DMS153 (cell line): ENCODE measurements at places on chromosomes 16 and 17.
A peak's percentile ranks its signal among the peaks of the same experiment; 100 is the strongest.

GRCh38 chr17:21095735-21096134 is 31.0 kb upstream of the DHRS7B start:
- no peak for DNase-seq

GRCh38 chr17:72984145-72984925 is 108.2 kb downstream of the SLC39A11 start:
- no peak for DNase-seq

GRCh38 chr17:40090237-40091119 is 9.9 kb downstream of the NR1D1 start:
- no peak for DNase-seq

DNA sequence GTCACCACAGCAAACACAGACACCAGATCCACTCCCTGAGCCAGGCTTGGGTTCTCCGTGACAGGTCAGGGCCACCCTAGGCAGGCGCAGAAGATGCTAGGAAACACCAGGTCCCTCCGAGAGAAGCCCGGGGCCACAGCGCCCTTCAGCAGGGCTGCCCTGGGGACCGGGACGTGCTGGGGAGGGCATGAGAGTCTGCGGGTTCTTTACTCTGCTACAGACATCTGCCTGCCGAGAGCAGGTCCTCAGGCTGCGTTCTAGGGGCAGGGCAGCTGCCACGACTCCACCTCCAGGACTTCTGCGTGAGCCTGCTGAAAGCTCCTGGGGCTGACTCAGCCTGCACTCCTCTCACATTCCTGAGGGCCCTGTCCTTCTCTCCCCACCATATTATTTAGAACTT is 11.4 kb downstream of the MYLK3 start:
- no peak for DNase-seq

DNA sequence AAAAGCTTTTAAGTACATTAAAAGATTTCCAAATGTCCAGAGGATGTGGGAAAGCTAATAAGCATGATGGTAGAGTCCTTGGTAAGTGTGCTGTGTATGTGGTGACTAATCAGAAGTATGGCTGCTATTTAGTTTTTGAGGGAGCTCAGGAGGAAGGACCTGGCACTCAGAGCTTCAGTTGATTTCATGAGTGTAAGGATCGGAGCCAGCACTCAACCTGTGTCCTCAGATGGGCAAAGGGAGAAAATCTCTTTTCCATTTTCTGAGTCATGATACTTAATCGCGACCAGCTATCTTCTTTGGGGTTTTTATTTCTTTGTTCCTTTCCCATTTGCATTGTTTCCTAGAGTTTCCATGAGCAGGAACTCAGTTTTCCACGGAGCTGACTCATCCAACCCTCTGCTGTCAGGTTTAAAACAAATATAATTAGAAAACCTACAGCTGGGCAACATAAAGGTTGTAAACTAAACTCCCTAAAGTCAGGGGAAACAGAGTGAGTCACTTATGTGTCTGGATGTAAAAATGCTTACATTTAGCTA is 125.4 kb downstream of the MAP2K6 start:
- DNase-seq = peak; percentile 70

DNA sequence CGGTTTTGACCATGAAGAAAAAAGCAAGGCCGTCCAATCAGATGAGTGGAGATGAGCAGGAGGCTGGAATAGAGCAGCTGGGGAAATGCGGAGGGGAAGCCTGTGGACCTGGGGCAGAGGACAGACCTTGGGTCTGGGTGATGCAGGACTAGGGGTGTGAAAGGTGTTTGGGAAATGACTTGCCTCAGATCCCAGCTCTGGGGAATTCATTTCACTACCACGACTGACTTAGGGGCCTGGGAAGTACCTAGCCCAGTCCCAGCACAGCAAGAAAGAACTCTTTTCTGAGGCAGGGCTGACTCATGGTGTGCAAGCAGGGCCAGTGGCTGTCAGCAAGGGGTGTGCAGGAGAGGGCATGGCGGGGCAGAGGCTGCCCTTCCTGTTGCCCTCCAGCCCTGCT is 14.8 kb downstream of the DNAI2 start:
- DNase-seq = no peak

DNA sequence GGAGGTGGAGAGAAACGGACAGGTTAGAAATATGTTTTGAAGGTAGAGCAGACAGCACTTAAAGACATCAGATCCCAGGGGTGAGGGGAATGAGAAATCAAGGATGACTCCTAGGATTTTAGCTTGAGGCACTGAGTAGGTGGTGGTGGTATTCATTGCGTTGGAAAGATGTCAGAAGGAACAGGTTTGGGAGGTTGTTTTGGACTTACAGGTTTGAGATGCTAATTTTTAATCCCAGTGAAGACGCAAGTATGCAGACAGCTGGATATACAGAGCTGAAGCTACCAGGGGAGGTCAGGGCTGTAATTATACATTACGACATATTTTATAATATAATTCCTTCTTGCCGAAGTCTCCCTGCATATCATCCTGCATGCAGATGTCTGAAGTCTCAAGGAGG is 433.3 kb downstream of the XYLT1 start:
- DNase-seq = no peak

DNA sequence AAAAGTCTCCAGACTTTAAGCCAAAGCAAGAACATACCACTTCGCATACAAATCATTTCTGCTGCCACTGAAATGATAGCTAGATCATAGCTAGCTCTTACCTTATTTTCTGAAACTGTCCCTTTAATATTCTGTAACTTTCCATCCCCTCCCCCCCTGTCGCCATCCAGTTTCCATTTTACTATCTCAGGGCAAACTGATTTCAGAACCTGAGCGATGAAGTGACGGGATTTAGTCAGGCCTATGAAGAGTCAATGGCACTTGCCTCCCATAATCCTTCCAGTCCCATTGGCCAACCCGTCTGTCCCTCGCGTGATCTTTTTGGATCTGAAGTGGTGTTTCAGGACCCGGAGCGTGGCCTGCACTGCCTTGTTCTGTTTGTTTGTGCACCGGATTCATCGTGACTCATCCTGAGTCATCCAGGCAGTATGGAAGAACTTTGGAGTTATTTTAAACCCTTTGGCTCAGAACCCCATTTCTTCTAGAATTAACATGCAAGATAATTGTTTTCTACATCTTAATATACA is 199.8 kb upstream of the CHMP6 start:
- no peak for DNase-seq

- DNase-seq = no peak
These were observed 23.7 kb upstream of the WWOX start for GRCh38 chr16:78075800-78076199.

DNA sequence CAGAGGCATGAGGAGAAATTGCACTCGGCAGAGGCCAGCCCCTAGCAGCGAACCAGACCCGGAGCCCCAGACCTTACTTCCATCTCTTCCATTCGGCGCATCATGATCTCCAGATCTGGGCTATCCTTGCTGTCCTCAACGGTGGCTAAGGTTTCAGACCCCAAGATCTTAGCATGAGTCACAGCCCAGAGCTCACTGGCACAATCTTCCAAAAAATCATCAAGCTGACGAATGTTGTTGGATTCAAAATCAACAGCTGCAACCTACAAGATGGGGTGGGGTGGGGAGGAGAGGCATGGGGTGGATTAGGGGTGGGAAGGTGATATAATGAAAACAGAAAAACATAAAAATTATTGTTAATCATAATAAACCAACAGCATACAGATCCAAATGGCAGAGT is 39.7 kb upstream of the PITPNM3 start:
- DNase-seq = no peak
